H7 (cell line): ENCODE measurements at places on chromosomes 11 and 22.

- no peak for DNase-seq
These were observed at the start of gene MUC6 for GRCh38 chr11:1036303-1036923. Gene MUC6 (minus strand): TSS chr11:1036718. CDS start chr11:1036655, 63 bp downstream.

DNA sequence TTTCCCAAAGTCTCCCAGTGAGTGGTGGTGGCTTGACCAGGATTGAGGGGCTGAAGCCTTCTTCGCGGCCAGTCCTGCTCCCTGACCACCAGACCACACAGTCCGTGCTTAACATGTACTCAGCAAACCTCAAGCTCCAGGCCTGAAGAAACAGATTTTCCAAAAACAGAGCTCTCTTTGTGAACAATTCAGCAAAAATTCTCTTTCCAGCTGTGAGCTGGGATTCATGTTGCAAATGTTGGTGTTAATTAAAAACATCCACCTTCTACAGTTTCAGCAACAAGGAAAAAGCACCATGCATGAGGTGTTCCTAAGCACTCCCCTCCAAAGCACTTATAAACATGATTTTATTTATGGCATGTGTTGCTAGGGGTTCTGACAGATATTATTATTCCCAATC, 129.5 kb downstream of the ETS1 start:
- no peak for DNase-seq

GRCh38 chr11:125281831-125282595, 117.5 kb downstream of the PKNOX2 start:
- DNase-seq, result no peak

GRCh38 chr11:130313383-130314183, 1.1 kb downstream of the ZBTB44 start:
- DNase-seq, result no peak

GRCh38 chr11:85889676-85890579, 34.7 kb downstream of the CCDC83 start:
- DNase-seq, result no peak

- no peak for DNase-seq
These were observed 7.9 kb downstream of the ADORA2A start for GRCh38 chr22:24435323-24435645.

GRCh38 chr11:6062691-6063358, 32.3 kb upstream of the OR56A1 start:
- DNase-seq, result no peak

GRCh38 chr11:14253421-14253820, 105.6 kb downstream of the RRAS2 start:
- DNase-seq, result no peak

GRCh38 chr11:130097285-130097684, 27.6 kb downstream of the APLP2 start:
- no peak for DNase-seq

DNA sequence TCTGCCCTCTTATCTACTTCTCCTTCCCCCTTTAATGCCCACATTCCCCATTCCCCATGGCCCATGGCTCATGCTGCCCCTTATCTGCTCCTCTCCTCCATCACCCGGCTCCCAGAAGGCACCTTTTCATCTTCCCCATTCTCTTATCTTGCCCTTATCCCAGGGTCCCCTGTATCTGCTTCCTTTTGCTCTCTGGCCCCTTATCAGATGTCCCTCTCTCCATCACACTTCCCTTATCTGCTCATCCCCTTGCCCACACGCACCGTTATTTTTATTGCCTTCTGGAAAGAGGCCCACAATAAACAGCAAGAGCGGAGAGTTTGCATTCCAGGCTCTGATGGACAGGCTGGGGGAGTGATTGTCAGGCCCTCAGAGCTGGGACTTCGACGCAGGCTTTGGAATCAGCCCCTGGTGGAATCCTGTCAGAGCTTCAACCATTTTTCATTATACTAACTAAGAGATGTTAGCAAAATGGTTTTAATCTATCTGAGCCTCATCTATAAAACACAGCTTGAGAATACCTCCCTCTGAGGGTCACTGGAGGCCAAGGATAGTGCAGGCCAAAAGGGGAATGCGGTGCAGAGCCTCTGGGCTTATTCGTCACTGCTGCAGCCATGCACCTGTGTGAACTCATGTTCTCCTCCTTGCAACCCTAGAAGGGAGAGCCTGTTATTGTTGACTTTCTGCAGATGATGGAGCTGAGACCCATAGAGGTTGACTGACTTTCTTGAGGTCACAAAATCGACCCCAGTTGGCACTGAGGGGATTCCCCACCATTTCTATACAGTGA, 37.0 kb upstream of the LRRC55 start:
- no peak for DNase-seq

DNA sequence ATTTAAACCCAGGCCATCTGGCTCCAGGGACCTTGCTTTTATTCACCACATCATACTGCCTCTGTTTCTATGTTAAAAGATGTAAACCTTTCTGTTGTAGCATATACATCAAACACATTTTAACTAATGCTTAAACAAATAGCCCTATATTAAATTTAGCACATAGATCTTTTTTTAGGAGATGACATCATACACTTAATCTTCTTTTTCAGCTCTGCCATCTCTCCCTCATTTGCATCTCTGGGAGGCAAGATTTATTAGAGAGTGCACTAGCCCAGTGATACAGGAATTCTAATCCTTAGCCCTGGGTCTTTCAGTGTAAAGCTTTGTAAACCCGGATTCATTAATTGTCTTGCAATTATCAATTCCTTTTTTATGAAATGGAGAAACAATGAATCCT, 13.6 kb downstream of the OR5D16 start:
- DNase-seq, result no peak

DNA sequence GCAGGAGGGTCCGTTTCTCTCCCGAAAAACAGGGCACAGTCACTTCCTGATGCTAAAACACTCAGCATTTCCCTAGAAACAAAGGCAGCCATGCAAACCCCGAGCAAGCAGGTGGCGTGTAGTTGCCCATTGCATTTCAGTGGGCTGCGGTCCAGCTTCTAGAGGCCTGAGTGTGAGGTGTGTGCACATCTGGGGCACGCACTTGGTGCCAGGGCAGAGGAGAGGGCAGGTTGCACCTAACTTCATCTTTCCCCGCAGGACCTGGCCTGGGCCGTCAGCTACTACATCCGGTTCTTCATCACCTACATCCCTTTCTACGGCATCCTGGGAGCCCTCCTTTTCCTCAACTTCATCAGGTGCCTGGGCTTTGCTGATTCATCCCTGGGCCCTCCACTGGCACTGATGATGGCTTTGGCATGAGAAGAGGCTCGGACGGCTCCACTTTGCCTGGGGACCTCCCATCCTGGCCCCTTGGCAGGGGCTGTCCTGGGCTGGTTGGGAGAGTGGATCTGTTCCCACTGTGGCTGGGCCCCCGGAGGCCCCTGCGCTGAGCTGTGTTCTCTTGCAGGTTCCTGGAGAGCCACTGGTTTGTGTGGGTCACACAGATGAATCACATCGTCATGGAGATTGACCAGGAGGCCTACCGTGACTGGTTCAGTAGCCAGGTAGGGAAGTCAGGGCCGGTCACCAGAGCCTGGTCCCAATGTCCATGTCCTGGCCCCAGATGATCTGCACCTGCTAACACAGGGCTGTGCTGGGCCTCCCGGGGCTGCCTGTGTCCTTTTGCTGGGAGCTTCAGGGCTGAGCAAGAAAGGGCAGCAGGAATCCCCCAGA, 28.4 kb downstream of the FADS3 start:
- no peak for DNase-seq

GRCh38 chr11:65206901-65207300, 25.2 kb downstream of the CAPN1 start:
- no peak for DNase-seq

- DNase-seq, result no peak
These were observed 53.9 kb upstream of the PPP6R3 start for GRCh38 chr11:68406324-68407313.

DNA sequence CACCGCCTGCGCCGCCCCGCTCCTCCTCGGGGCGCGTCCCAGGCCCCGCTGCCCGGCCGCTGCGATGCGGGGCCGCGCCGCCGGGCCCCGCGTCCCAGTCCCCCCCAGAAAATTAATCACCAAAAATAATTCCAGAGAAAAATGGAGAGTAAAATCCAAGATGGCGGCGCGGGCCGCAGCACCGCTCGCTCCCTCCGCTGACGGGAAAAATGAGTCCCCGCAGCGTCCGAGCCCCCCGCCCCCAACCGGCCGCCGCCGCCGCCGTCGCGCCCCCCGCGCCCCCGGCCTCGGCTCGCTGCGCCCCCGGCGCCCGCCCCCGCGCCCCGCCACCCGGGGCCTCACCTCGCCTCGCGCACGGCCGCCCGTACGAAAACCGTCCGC, at the start of gene KMT5B:
TSS of gene KMT5B (minus strand) at position 162 of the 381 bp plus-strand sequence. CDS start 23,220 bp downstream, outside the sequence.
- peak; percentile 85 for DNase-seq

DNA sequence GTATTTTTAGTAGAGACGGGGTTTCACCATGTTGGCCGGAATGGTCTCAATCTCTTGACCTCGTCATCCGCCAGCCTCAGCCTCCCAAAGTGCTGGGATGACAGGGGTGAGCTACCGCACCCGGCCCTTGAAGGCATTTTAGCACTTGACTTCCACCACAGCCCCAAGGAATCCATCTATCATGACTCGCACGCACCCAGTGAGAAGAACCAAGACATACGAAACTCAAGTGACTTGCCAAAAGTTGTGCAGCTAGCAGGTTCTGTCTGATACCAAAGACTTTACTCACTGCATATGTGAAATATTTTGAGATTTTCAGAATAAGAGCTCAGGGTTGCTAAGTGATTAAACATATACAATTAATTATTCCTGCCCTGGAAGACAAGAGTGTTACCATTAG, 21.0 kb downstream of the FLI1 start:
- no peak for DNase-seq

GRCh38 chr11:47656260-47656885, 14.0 kb upstream of the MTCH2 start:
- DNase-seq, result no peak

DNA sequence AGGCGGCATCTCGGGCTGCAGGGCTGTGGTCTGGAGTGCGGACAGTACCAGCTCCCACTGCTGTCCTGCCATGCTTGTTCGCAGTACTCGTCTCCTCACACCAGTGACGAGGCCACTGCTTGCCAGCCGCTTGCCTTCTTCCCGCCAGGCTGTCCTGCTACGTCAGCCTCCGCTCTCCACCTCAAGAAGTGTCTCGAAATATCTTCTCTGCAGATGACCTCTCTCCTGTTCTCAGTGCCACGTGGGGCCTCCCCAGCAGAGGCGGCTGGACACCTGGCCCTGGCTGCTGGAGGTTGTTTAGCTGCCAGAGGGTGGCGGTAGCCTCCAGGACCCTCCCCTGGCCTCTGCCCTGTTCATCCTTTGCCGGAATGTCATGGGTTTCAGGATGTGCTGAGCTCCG, 3.1 kb upstream of the CCDC188 start:
- DNase-seq, result peak; percentile 86

DNA sequence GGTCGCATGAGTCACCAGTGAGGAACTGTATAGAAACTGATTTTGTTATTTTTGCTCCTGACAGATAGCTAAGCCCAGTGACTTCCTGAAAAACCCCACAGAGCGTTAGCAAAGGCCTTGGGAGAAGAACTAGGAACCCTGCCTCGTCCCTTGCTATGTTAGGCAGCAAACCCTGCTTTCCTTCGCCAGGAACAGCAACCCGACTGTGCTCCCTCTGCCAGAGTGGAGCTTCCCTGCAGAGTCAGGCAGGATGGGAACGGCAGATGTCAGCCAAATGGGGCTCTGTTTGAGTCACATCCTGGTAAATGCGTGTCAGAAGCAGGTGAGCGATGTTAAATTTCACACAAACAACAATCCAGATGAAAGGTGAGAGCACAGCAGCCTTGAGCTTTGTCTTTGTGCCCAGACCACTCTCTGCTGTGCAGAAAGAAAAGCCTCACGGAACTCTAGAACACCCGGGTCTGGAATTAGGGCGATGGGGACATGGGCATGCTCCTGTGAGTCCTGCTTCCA, 186.6 kb downstream of the ADAMTS15 start:
- DNase-seq, result no peak

- no peak for DNase-seq
These were observed 26.0 kb downstream of the ZNRF3 start for GRCh38 chr22:28909375-28909774.
